ENCODE measurements at places on chromosomes 2 and 18.
A peak's percentile ranks its signal among the peaks of the same experiment; 100 is the strongest.

GRCh38 chr2:66507673-66508201 lies 72.8 kb downstream of the MEIS1 start:
- H3K4me3 ChIP-seq = no peak overlapping the region
- no peak overlapping the region for H3K27ac ChIP-seq
- no peaks in the 10 kb centered on the region for H3K27me3 ChIP-seq
- no peak for DNase-seq
- peaks cover 19% of the 10 kb centered on the region for H3K4me1 ChIP-seq

DNA sequence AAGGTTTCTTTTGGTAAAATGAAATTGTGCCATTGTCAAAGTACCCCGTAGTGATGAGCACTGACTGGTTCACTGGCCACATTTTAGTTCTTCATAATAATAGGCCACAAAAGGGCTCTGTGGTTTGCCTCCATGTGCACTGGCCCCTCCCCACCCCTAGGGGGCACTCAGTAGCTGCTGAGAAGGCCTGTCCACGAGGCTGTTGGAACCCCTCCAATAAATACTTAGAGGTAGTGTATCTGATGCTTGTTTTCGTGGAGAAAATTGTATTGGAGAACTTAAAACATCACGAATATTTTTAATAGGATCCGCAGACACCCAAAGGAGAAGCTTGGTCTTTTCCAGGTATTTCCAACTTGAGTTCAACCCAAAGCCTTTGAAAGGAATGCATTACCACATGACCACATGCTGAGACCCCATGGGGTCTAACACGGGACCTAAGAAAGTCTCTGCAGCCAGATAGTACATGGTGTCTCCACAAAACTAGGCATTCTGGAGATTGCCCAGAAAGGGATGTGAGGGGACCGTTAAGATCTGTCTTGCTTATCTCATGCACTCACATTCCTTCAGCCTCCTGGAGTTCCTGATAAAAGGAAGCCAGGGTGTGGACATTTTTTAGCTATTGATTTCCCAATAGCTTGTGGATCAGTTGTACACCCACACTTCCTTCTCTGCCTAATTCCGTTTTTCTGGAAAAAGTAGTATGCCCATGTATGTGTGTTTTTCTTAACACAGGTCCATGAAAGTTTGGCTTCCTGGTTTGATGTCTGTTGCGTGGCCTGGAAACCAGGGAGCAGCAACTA lies 28.5 kb upstream of the NOSTRIN start:
- no peak overlapping the region for H3K27ac ChIP-seq
- H3K4me3 ChIP-seq = no peak overlapping the region
- peaks cover 16% of the 10 kb centered on the region for H3K36me3 ChIP-seq
- DNase-seq = no peak
- H3K4me1 ChIP-seq = no peaks in the 10 kb centered on the region
- no peaks in the 10 kb centered on the region for H3K27me3 ChIP-seq

GRCh38 chr2:227079726-227080125 lies 84.3 kb downstream of the COL4A4 start:
- no peaks in the 10 kb centered on the region for H3K27me3 ChIP-seq
- H3K27ac ChIP-seq = no peak overlapping the region
- H3K4me3 ChIP-seq = no peak overlapping the region
- no peaks in the 10 kb centered on the region for H3K36me3 ChIP-seq
- DNase-seq = no peak

- DNase-seq = no peak
- no peak overlapping the region for H3K27ac ChIP-seq
- no peaks in the 10 kb centered on the region for H3K27me3 ChIP-seq
- no peak overlapping the region for H3K4me3 ChIP-seq
- H3K36me3 ChIP-seq = no peaks in the 10 kb centered on the region
These were observed 331.4 kb upstream of the NETO1 start for GRCh38 chr18:73199151-73199550.

DNA sequence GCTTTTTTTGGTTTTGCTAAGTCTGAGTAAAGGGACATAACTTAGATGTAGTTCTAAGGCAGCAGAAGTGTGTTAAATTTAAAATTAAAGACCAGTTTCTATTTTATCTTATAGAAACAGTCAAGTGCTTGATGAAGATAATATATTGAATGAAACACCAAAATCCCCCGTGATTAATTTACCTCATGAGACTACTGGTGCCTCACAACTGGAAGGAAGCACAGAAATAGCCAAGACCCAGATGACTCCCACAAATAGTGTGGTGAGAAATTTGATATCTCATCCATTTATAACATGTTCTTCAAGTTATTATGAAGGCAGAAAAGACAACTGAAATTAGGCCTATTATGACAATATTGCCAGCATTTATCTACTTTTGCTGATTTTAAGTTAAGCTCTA lies 45.6 kb downstream of the APLF start:
- no peak for DNase-seq
- no peak overlapping the region for H3K27ac ChIP-seq
- H3K36me3 ChIP-seq = no peaks in the 10 kb centered on the region
- no peak overlapping the region for H3K4me3 ChIP-seq
- no peaks in the 10 kb centered on the region for H3K4me1 ChIP-seq

DNA sequence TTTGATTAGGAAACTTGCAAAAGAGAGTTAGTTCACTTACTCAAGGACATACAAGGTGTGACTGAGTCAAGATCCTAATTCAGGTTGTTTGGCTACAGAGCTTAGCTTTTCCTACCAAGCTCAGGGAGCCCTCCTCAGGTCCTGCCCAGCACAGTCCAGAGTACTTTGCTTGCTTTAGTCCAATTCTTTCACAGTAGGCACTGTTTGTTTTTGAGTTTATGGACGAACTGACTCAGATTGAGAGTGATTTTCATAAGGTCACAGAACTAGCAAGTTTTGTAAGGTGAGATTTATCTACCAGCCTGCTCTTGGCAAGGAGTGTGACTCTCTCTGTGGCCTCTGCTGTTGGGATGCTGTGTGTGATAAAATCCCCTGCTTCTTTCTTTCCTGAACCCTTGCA lies 310.5 kb downstream of the PTPRM start:
- H3K36me3 ChIP-seq = no peaks in the 10 kb centered on the region
- no peaks in the 10 kb centered on the region for H3K4me1 ChIP-seq
- no peak overlapping the region for H3K4me3 ChIP-seq
- DNase-seq = no peak
- no peaks in the 10 kb centered on the region for H3K27me3 ChIP-seq

- H3K27me3 ChIP-seq = no peaks in the 10 kb centered on the region
- no peak for DNase-seq
- H3K4me1 ChIP-seq = no peaks in the 10 kb centered on the region
- no peak overlapping the region for H3K27ac ChIP-seq
These were observed 137.3 kb downstream of the RNF152 start for GRCh38 chr18:61755555-61755954.

DNA sequence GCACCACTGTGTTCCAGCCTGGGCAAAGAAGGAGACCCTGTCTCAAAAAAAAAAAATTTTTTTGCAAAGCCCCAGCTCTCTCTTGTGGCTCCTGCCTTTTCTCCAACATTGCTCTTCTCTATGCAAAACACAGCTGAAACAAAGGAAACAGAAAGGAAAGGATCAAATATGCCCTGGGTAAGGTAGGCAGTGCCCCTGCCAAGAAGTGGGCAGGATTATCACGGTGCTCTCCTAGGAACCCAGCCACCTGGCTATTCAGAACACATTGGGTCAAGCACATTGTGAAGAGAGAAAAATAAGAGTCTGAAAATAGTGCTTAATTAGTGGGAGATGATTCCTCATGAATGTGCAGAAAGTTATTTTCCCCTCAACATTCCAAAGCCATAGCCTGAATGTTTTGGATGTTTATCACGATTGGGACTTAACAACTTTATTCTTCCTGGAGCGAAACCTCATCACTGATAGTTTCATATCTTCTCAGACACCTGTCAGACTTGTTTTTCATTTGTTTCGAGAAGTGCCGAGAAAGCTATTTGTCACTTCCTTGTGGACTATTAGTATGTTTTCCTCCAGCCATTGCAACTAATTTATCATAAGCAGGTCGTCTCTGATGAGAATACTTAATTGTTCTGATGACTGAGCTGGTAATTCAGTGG lies 42.7 kb upstream of the RPL31 start:
- H3K4me1 ChIP-seq = no peaks in the 10 kb centered on the region
- no peak overlapping the region for H3K27ac ChIP-seq
- no peaks in the 10 kb centered on the region for H3K36me3 ChIP-seq
- DNase-seq = no peak

DNA sequence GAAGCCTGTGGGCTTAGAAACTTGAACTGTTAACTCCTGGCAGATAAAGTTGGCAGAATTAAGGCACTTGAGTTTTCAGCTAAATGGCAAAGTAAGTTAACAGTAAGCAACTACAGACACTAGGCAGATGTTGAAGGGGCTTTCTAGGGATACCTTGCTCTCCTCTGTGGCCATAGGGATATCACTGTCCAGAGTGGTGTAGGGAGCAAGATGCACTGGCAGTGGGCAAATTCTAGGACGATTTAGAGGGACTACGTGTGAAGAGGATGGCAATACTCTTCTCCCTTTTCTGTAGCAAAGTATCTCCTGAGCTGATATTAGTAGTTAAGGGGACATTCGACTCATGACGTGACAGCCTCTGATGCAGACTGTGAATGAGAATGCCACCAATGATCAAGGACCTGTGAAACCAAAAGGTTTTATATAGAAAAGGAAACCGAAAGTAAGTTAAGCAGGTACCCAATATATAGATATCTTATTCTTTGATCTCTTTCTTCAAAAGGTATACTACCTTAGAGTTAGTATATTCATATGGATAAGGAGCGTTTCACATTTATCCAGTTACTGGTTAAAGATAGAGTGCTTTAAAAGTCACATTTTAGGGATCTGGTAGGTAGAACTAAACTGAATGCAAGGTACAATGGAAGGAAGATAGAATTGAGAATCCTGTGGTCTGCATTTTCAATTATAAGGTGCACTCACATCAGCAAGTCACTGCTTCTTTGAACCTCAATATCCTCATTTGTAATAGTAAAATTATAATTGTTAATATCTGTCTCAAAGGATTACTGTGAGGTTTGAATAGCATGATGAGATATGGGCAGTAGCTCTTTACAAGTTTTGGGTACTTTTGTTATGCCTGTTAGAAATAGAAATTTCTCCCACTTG lies 106.4 kb downstream of the KCNH7 start:
- no peak overlapping the region for H3K4me3 ChIP-seq
- H3K27me3 ChIP-seq = no peaks in the 10 kb centered on the region
- DNase-seq = no peak
- no peak overlapping the region for H3K27ac ChIP-seq
- no peaks in the 10 kb centered on the region for H3K4me1 ChIP-seq

GRCh38 chr2:235636546-235636945 lies 142.7 kb downstream of the AGAP1 start:
- no peaks in the 10 kb centered on the region for H3K4me1 ChIP-seq
- no peak overlapping the region for H3K4me3 ChIP-seq
- no peak for DNase-seq
- H3K36me3 ChIP-seq = no peaks in the 10 kb centered on the region
- H3K27ac ChIP-seq = peak overlapping the region; percentile 19

All from tibial nerve (tissue), 4 donors.